Mucosa of descending colon (tissue), 3 donors: ENCODE measurements at places on chromosomes 11 and 22. TPM values are rescaled to one million over a fixed set of nuclear protein-coding genes. Genes with fewer than 3 reads are reported as not detected.

The FGF19 gene
- not detected for total RNA-seq

The CCDC34 gene
- total RNA-seq = 10.1 TPM

The APOBEC3F gene
- 14.1 TPM for total RNA-seq

DNA sequence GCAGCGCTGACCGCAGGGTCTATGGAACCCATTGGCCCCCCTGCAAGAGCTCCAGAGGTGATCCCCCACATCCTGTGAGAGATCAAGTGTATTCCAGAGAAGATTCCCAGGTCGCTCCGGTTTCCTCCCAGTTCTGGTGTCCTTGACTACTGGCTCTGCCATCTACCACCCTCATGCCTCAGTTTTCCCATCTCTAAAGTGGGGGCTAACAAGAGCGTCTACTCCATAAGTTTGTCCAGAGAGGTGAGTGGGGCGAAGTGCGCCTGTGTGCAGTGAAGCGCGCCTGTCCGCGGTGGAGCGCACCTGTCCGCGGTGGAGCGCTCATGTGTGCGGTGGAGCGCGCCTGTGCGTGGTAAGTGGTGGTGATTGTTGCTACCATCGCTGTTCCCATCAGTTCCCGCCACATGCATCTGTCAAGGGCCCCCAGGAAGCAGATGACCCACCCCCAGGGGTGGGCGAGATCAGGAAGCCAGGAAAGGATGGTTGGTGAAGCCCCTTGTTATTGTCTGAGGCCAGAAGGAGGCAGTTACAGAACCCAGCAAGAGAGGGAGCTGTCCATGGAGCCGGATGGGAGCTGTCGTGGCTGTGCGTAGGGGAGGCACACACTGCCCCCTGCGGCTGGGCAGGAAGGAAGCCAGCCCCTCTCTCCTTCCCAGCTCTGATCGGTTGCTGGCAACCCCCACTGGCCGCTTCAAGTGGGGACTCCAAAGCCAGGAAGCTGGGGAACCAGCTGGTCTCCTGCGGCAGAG, 73.2 kb upstream of the FGF3 start:
- peak; percentile 29 for DNase-seq

- peak; percentile 80 for DNase-seq
These were observed 19.3 kb downstream of the SCARF2 start for GRCh38 chr22:20418211-20418788.

- DNase-seq = peak; percentile 82
These were observed 11.0 kb downstream of the CRELD2 start for GRCh38 chr22:49929211-49929979.

- no peak for DNase-seq
These were observed 12.1 kb downstream of the SLC37A2 start for GRCh38 chr11:125075242-125075625.

DNA sequence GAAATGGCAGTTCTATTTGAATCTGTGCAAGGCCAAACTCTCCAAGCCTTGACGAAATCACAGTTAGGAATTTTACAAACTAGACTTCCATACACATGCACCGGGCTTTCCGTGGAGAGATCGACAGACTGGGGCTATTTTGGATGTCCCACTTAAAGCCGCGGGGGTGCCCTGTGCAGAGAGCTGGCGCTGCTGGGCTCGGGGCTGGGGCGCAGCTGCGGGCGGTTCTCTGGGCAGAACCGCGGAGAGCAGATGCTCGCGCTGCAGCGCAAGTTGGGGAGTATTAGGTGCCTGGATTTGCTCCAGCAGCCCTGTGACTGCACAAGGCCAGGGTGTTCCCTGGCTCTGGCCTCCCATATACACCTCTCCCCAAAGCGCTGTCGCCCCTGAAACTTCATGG, 67.2 kb downstream of the SPATA19 start:
- no peak for DNase-seq

DNA sequence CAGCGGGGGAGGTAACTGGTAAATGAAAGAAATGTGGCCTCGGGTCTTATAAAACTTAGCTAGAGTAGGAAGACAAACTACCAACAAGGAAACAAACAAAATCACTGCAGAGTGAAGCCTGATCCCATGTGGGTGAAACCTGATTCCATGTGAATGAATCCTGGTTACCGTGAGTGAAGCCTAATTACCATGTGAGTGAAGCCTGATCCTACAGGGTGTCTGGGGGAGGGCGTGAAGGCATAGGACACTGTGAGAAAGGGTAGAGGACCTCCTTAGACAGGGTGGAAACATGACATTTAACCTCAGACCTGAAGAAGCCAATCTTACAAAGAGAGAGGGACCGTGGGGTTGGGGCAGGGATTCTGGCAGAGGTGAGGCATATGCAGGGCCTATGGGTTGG, 106.2 kb upstream of the USP47 start:
- DNase-seq = no peak

GRCh38 chr11:109783840-109784239, 309.4 kb upstream of the ZC3H12C start:
- no peak for DNase-seq

GRCh38 chr11:67494371-67495233, 10.6 kb downstream of the PITPNM1 start:
- no peak for DNase-seq

DNA sequence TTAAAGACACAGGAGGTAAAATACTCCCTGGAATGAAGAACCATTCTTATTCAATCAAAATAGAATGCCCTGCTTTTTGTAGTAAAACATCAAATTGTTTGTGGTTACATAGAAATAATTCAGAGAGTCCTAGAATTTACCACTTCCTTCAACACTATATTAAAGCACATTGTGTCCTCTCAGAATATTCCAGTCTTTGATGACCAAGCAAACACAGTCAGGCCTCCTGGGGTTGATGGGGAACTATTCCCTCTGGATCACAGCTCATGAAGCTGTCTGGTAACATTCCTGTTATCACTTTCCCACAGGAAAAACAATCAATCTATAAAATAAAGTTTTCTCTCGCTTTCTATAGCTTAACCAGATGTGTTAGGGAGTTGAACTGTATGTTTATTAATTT, 389.3 kb downstream of the KCNA4 start:
- no peak for DNase-seq

DNA sequence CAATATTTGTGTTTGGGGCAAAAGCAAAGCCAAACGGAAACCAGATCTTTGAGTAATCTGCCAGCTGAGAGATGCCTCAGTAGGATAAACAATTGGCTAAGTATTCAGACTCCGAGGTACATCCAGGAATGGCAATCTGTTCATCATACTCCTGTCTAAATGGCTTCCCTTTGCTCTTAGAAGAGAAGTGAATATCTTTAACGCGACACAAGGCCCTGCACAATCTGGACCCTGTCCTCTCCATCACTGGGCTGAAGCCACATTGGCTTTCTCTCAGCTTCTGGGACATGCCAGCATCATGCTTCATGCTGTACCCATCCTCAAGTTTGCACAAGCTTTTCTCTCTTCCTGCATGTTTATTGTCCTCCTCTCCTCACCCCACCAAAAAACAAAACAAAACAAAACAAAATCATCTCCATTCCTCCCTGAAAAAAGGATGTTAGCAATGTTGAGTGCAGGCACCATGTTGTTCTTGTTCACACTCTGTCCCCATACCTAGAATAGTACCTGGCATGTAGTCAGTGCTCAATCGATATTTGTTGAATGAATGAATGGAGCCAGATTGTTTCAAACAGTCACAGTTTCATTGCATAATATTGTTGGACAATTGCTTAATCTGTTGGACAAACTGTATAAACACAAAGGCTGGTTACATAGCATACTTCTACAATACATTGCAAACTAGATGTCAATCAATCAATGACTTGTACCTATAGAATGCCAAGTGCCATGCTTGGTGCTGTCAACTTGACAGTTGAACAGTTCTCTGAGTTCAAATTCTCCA, 38.2 kb upstream of the SESN3 start:
- DNase-seq = no peak

- DNase-seq = no peak
These were observed 224.6 kb upstream of the PLET1 start for GRCh38 chr11:112485280-112485679.

DNA sequence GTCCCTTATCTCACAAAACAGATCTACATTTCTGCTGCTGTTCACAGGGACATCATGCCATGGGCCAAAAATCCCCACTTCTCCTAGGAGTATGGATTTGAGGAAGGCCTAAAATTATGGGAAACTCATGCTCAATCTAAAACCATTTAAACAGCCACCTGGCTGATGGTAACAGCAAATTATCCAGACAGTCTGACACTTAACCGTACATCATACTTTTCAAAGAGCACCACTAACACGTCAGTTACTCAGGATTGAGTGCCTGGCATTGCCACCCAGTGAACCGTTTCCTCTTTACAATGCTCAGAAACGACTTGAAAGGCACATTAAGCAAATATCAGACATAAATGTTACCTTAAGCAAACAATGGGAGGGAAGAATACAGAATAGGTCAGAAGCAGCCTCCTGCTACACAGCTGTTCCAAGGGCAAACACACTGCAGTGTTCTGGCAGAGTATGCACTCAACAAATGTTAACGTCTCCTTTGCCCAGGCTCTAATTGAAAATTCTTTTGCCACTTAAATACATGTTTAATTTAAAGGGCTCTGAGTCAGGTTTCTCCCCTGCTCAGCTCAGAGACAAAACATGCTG, 18.8 kb upstream of the SLC36A4 start:
- peak; percentile 41 for DNase-seq

GRCh38 chr11:101346591-101346990, 217.0 kb upstream of the PGR start:
- DNase-seq = no peak

DNA sequence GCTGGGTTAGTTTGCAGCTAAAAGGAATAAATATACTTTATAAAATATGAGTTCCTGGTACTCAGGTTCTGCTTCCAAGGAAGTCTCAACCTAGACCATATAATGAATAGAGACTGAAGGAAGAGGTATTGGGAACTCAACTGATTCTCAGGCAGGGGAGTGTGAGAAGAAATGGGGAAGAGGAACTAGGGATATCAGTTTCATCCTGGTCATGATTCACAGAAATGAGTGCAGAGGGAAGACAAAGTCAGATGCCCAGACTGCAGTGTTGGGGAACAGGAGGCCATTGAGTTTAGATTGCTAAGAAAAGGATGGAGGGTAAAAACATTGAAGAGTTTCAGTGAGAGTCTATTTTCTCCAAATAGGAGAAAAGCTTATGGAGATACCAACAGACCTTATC, 28.8 kb downstream of the PLAAT5 start:
- DNase-seq = no peak

GRCh38 chr22:40203572-40203971, 25.8 kb downstream of the TNRC6B start:
- no peak for DNase-seq

DNA sequence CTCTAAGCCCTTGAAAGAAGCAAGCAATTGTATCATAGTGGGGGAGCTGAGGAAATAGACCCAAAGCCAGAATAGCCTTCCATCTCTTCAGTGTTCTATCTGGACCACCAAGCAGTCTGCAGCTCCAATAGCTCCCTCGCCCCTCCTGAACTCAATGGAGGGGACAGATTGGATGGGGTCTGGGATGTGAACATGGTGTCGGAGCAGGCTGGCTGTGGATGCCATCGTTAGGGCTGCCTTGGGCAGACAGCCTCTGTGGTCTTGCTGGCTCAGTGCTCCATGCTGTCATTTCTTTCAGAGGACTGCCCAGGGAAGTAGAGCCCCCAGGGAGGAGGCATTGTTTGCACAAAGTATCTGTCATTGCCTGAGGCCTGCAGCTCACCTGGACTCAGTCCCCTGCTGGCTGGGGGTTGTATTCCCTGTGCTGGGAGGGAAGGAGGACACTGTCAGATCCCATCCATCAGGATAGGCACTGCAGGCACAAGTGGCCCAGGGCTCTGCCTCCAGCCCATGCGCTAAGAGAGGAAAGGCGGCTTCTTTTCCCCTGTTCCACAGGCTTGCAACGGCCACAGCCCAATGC, 537.7 kb downstream of the BUD13 start:
- DNase-seq = no peak

DNA sequence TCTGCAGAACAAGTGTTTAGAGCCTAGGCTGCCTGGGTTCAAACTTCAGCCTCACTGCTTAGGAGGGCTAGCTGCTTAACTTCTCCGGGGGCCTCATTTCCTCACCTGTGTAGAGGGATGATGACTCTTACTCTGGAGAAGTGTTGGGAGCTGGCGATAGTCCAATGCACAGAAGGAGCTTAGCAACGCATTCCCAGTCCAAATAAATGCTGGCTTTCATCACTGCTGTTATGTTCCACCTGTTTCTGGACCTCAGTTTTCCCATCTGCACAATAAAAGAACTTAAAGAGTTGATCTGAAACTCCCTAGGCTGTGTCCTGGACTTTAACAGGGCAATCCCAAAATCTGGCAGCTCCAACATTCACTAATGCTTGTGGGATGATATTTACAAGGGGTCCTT, 337.8 kb downstream of the MIAT start:
- no peak for DNase-seq

GRCh38 chr11:75014129-75014528, 25.4 kb downstream of the NEU3 start:
- no peak for DNase-seq

GRCh38 chr11:19552161-19552560, 160.5 kb upstream of the NAV2 start:
- DNase-seq = no peak

GRCh38 chr22:42324566-42324965, 54.1 kb upstream of the TCF20 start:
- no peak for DNase-seq

DNA sequence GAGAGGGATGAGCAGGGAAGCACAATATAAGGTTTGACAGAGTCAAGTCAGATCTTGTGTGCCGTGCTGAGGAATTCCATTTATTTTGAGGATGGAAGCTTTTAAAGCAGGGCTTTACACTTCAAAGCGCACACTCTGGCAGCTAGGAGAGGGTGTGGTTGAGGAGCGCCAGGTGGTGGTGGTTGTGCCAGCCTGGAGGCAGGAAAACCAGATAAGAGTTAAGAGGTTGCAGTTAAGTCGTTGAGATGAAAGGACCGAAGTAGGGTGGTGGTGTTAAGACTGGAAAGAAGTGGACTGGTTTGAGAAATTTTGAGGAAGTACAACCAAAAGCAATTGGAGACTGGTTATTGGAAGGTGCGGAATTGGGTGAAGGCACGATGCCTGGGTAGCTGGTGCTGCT, 231.6 kb upstream of the TBCEL start:
- DNase-seq = peak; percentile 40

DNA sequence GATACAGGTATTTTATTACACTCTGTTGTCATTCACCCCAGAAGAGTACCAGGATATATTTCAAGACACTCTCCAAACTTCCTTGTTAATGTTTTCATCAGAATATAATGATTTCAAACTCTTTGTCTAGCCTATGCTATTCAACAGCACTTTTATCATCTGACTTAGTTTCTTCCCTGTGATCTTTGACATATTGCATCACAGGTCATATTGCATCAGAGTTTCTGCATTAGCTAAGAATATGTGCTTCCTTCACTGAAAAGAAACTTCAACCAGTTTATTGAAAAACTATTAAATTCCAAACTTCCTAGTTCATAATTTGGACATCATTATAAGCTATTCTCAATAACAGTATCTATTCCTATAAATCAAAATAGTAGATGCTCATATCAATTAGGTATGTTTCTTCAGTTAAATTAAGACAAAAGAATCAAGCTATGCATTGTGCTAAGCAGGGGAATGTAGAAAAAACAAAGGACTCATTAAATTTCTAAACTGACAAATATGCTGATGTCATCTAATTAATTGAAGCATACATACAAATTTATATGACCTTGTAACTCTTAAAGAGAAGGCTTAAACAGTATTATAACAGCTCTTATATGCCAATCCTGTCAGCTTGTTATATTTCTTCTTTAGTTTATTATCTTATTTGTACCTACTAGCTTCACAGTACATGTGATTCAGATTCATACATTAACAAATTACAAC, 361.8 kb upstream of the LUZP2 start:
- DNase-seq = no peak
